ENCODE measurements at places on chromosomes 6 and 20.

- DNase-seq = no peak
Observed at GRCh38 chr6:34836451-34836850, 44.6 kb downstream of the BLTP3A start.

GRCh38 chr6:53378208-53378607 lies 29.5 kb upstream of the ELOVL5 start:
- DNase-seq = no peak

- no peak for DNase-seq
Observed at GRCh38 chr6:89033461-89033860, 47.1 kb upstream of the PNRC1 start.

- DNase-seq = peak; percentile 80
Observed at GRCh38 chr20:45771182-45771759, 20.4 kb downstream of the WFDC3 start.

DNA sequence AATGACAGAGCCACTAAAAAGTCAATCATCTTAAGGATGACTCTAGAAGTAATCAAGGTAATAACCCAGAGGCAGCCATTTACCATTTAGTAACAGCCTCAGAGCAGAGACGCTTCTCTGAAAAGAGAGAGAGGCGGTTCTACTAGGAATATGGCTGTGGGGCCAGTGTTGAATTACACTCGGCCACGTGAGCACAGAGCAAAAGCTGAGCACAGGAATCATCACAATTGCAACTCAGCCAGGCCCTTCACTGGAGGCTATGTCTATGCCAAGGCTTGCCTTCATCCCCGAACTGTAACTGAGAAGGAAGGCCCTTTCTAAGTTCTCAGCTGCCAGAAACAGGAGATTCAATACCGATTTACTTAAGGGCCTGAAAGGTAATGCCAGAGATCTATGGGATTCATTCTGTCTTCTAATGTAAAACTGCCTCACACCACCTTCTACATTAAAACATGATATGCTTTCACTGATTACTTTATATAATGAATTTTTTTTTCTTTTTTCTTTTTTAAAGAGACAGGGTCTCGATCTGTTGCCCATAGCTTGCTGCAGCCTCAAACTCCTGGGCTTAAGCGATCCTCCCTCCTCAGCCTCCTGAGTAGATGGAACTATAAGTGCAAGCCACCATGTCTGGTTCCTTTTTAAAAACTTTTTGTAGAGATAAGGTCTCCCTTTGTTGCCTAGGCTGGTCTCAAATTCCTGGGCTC lies 67.6 kb downstream of the NUDT3 start:
- no peak for DNase-seq

DNA sequence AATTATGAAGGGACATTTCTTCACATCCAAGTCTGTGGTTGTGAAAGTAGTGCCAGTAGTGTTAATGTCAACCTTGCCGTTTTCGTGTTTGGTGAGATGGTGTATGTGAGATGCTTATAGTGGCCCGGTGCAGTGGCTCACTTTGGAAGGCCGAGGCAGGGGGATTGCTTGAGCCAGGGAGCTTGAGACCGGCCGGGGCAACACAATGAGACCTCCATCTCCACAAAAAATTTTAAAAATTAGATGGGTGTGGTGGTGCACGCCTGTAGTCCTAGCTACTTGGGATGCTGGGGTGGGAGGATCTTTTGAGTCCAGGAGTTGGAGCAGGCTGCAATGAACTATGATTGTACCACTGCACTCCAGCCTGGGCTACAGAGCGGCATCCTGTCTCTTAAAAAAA lies 37.4 kb downstream of the PNLDC1 start:
- no peak for DNase-seq

DNA sequence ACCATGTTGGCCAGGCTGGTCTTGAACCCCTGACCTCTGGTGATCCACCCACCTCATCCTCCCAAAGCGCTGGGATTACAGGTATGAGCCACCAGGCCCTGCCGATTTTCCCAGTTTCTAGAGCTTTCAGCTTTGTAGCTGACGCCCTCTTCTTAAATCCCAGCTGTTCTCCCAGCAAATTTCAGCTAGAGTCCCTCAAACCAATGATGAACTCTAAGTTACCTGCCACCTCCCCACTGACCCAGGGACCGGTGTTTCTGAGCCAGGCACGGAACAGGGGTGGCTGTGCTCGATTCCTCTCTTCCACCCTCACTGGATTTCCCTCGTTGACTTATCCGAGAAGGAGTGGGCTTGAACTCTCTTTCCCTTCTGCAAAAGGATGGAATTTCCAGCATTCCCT lies 39.1 kb downstream of the SUN5 start:
- DNase-seq = no peak

DNA sequence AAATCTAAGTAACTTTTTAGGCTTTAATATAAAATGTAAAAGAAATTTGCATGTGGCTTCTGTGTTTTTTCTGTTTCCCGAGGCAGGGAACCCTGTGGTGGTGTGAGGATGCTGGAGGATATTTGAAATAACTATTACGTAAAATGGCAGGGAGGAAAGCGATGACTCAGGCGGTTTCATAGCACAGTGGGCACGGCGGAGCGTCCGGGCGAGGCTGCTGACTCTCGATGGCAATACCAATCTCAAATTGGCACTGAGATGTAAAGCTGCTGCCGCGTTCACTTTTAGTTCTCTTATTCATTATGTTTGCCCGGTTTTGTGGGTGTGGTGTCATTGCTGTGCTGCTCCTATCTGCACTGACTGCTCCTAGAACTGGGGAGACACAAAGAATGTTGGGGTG lies 254.3 kb downstream of the THBS2 start:
- no peak for DNase-seq

- no peak for DNase-seq
Observed at GRCh38 chr6:128204616-128205015, 303.8 kb upstream of the THEMIS start.

DNA sequence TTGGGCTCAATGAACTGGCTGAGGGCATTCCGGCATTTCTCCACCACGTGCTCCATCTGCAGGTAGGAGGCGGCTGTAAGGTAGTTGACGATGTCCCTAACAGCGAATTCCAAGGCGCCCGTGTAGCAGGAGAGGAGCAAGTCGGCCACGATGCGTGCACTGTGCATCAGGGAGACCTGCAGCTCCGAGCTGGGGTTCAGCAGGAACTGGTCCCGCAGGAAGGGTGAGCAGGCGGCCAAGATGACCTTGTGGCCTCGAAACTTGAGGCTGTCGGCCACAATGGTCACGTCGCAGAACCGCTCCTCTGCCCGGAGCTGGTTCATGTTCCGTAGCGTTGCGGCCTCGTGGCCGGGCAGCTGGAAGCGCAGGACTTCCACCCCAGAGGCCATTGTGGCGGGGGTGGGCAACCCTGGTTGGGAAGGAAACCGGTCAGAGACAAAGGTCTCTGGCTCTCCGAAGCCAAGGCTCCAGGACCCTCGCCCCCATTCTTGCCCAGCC lies 920 bp downstream of the ZBTB12 start:
- DNase-seq = no peak

GRCh38 chr6:125773387-125774341 lies 17.1 kb upstream of the NCOA7 start:
- no peak for DNase-seq

DNA sequence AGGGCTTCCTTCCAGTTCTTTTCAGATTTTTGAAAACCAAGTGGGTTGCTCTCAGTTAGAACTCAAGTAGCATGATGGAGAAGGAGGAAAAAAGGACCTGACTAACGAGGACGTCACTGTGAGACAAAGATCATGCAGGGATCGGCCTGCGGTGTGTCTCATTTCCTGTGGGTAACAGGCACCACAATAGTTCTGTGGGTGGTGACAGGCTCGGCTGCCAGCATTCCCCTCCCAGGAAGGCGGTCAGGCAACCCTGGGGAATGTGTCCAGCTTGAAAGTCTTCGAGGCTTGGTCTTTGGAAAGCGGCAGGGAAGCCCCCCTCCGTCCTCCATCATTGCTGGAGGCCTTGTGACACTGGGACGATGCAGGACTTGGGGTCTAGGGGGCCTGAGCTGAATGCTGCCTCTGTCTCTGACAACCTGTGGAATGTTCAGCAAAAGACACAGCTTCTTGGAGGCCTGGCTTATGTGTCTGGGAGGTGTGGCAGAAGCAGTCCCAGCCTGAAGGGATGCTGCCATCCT lies 121.0 kb downstream of the BCAS1 start:
- DNase-seq = no peak

- no peak for DNase-seq
Observed at GRCh38 chr6:135096403-135097130, 41.9 kb upstream of the HBS1L start.

DNA sequence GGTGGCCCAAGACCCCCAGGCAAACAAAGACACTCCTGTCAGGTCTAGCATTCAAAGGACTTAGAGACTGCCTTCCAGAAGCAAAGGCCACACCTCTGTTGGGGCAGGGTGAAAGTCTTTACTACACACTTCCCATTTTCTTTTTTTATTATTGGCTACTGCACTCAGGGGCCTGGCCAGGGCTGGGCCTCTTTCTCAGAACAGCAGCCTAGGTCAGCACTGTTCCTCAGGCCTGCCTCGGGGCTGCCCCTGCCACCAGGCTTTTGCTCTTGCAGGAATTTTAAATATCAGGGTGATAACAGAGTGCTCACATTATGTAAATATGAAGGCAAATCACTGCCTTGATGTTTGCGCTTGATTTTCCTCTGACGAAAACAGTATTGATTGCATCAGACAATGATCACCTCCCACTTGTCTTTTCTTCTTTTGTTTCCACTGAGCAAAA lies 18.5 kb downstream of the GSTA4 start:
- DNase-seq = no peak

GRCh38 chr6:44088827-44089590 lies 38.2 kb downstream of the MRPL14 start:
- DNase-seq = no peak

GRCh38 chr6:15305496-15305895 lies 59.6 kb downstream of the JARID2 start:
- DNase-seq = no peak

DNA sequence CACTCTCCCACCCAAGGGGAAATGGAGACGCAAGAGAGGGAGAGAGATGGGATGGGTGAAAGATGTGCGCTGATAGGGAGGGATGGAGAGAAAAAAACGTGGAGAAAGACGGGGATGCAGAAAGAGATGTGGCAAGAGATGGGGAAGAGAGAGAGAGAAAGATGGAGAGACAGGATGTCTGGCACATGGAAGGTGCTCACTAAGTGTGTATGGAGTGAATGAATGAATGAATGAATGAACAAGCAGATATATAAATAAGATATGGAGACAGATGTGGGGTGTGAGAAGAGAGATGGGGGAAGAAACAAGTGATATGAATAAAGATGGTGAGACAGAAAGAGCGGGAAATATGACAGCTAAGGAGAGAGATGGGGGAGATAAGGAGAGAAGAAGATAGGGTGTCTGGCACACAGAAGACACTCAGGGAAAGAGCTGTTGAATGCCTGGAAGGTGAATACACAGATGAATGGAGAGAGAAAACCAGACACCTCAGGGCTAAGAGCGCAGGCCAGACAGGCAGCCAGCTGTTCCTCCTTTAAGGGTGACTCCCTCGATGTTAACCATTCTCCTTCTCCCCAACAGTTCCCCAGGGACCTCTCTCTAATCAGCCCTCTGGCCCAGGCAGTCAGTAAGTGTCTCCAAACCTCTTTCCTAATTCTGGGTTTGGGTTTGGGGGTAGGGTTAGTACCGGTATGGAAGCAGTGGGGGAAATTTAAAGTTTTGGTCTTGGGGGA lies 754 bp downstream of the TNF start:
- no peak for DNase-seq

DNA sequence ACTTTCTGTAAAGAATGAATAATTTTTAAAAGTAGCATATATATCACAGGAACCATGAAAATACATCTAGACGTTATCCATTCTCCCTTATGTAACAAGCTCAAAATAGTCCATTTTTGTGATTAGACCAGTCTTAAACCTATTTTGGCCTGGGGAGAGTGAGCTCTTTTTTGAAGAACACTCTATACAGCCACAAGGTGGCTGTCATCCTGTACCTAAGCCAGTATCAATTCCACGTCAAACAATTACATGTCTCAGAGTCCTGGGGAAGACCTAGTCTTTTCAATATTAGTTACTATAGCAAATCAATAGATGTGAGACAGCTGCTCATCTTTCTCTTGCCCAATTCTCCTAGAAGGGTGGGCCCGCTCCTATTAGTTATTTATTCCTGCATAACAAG lies 28.4 kb downstream of the FBXO5 start:
- DNase-seq = no peak

DNA sequence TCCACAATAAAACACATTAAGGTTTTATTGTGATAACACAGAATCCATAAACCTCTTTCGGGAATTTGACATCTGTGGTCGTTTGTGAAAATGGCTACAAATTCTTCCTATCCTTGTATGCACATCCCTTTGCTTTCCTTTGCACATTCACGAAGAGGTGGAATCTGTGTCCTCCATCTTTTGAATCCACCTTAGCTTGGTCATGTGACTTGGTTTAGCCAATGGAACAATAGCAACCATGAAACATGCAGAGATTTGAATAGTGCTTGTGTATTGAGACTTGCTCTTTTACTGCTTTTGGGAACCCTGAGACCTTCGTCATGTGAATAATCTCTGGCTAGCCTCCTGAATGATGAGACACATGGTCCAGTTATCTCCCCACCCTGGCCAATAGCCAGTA lies 49.7 kb upstream of the NOP56 start:
- DNase-seq = no peak

- DNase-seq = no peak
Observed at GRCh38 chr6:74287932-74288331, 591.9 kb downstream of the CD109 start.

DNA sequence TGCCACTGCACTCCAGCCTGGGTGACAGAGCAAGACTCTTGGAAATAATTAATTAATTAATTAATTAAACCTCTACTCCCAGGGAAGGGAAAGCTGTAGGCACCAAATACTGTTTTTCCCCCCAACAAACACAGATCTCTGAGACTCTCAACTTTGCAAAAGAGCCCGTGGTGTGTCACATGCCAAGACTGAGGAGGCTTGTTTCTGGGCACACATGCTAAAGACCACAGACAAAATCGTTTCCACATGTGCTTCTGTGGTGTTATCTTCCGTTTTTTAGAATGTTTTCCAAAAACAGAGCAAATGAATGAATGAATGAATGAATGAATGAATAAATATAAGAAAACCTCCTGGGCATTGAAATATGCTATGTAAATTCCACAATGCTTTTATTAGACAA lies 55.6 kb upstream of the ATXN1 start:
- no peak for DNase-seq

DNA sequence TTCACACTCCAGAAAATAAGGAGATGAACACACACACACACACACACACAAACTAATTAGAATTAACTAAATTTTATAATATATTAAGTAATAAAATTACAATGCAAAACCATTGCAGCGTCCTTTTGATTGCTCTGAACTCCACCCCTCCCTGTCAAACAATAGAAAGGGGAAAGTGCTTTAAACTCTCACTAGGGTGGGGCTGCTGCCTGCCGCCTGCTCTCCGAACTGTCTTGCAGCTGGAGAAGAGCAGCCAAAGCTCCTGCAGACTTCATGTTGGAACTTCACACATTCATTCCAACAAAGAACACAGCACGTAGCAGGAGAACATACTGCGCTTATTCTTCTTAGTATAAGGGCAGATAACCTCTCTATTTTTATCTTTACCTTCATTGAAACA lies 83.2 kb downstream of the GCLC start:
- DNase-seq = no peak

- DNase-seq = peak; percentile 75
Observed at GRCh38 chr6:151763938-151764680, 43.4 kb upstream of the ESR1 start.

Measured in D341Med (cell line).